Kidney (tissue), 22 donors: ENCODE measurements at places on chromosomes 5 and 9. TPM values are rescaled to one million over a fixed set of nuclear protein-coding genes. Genes with fewer than 3 reads are reported as not detected.

Gene EDIL3
- total RNA-seq: 32.8 TPM

Gene HAPLN1
- 0.19 TPM for total RNA-seq

Gene DOK3
- total RNA-seq: 18.6 TPM

Gene SLCO6A1
- not detected for total RNA-seq

Gene WDR31
- total RNA-seq: 8.7 TPM

Gene BARX1
- total RNA-seq: not detected

Gene LRRC19
- 14.8 TPM for total RNA-seq

Gene LAMC3
- total RNA-seq: 13.8 TPM

Gene CDKN2B
- 1.8 TPM for total RNA-seq

Gene RGS3
- total RNA-seq: 114 TPM

Gene FST
- total RNA-seq: 2.7 TPM

Gene TAF11L10
- not detected for total RNA-seq

Gene SHC3
- total RNA-seq: 1.5 TPM

Gene ADAMTSL2
- 32.1 TPM for total RNA-seq

Gene OR13F1
- not detected for total RNA-seq

Gene PCDHGC4
- 1.5 TPM for total RNA-seq

Gene PRSS3
- total RNA-seq: 0.79 TPM

Gene FAM169A
- 8.6 TPM for total RNA-seq
